ENCODE measurements at places on chromosomes 16 and 17. TPM values are rescaled to one million over a fixed set of nuclear protein-coding genes. Genes with fewer than 3 reads are reported as not detected.

The KRT9 gene
- polyA plus RNA-seq = not detected

The SOX9 gene
- polyA plus RNA-seq = 16.4 TPM

The C1QTNF8 gene
- polyA plus RNA-seq = not detected

The TBC1D3G gene
- polyA plus RNA-seq = not detected

Measured in right renal cortex interstitium (tissue), 3 donors.